Right ventricle myocardium superior (tissue), 1 donor: ENCODE measurements at places on chromosomes 6 and 20. TPM values are rescaled to one million over a fixed set of nuclear protein-coding genes. Genes with fewer than 3 reads are reported as not detected.

- DNase-seq = no peak
Measured at GRCh38 chr20:15645816-15646215, 927.4 kb downstream of the KIF16B start.

Gene SIRPB2
- total RNA-seq = 3.1 TPM

DNA sequence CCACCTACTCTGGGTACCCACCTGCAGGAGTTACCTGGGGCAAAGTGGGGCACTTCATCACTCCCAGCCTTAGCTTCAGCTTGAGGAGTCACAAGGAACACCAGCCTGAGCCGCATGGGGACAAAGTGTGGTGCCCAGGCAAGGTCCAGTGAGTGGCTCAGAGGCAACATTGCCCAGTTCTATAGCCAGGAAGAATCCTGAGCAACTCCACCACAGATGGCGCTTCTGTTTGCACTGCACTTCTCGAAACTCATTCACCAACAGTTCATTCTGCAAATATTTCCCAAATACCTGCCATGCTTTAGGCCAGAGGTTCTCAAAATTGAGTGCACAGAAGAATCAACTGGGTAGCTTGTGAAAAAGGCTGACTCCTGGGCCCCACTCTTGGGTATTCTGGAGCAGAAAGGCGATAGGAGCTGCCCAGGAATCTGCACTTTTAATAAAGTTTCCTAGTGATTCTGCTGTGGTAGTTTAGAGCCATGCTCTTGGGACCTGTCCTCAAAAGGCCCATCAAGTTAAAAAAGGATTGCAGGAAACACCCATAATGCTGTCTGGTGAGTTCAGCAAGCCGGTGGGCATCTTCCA is 83.1 kb downstream of the VEGFA start:
- DNase-seq = no peak

DNA sequence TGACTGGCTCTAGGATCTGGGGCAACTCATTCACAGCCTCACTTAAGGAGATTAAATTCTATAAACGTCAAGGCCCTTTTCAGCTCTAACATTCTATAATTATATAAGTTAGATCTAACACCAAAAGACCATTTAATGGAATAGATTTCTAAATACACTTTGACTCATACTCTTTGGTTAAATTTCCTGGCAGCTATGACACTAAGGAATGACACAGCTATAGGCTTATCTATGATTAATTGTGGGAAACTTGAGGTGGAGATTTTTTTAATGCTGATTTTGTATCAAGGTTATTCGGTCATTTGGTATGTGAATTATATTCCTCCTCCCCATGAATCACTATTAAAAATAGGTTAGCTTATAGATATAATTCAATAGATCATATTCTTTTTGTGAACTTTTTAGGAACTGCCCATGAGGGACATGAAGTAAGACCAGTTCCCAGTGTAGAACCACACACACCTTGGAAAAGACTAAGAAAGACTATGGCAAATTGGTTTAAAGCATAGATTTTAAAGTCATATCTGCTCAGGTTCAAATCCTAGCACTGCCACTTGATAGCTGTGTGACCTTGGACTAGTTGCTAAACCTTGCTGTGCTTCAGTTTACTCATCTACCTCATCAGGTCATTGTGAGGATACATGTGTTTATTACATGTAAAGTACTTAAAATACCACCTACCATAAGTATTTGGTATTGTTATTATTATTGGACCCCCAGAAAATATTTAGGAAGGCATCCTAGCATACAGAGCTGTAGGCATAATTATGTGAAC is 116.0 kb downstream of the CRYBG1 start:
- DNase-seq = no peak
